ENCODE measurements at places on chromosomes 7 and 10.

- no peak for DNase-seq
Observed at GRCh38 chr10:6563731-6564130, 16.3 kb downstream of the PRKCQ start.

GRCh38 chr7:155803418-155804376 lies 8.6 kb downstream of the SHH start:
- DNase-seq, result no peak

GRCh38 chr10:132497063-132497680 lies 40.4 kb upstream of the INPP5A start:
- no peak for DNase-seq

DNA sequence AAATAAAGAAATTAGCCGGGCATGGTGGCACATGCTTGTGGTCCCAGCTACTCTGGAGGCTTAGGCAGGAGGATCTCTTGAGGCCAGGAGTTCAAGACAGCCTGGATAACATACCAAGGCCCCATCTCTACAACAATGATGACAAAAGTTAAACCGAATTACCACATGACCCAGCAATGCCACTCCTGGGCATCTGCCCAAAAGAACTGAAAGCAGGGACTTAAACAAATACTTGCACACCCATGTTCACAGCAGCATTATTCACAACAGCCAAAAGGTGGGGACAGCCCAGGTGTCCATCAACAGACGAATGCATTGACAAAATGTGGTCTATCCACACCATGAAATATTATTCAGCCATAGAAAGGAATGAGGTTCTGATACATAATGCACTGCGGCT lies 83.9 kb downstream of the HIP1 start:
- no peak for DNase-seq

DNA sequence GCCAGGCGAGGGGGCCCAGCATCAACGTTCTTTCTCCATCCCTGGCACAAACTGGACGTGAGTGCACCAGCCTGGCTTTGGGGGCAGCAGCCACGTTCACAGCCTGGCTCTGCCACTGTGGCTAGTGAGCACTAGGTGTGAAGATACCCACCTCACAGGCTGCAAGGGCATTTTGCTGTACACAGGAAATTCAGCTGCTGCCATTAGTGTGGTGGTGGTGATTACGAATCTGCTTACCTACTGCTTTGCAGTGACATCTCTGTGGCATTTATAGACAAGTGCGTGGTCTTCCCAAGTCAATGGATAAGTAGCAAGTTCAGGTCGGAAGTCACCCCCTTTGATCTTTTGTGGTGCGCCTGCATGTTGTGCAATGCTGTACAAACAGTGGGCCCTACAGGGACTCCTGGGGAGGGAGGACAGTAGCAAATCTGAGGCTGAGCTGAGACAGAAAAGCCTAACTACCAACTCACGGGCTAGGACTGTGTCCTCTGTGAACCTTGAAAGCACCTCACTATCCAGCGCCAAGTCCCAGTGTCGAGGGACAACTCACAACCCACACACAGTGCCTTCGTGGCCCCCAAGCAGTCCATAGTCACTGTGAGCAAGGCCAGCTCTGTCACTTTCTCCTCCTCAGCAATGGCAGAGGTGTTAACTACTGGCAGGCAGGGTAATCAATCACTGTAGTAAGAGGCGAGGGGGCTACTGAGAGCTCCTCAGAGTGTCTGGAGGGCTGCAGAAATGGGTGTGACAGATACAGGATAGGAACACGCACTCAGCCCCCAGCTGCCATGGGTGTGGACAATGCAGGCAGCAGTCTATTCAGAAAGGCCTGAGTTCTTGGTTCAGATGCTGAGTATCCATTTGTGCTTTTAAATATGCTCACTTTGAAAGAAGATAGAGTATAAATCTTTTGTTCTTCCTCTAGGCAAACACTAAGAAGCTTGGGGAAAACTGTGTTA lies 17.0 kb upstream of the MMP21 start:
- DNase-seq, result no peak

GRCh38 chr10:113469796-113470195 lies 83.1 kb upstream of the HABP2 start:
- no peak for DNase-seq

DNA sequence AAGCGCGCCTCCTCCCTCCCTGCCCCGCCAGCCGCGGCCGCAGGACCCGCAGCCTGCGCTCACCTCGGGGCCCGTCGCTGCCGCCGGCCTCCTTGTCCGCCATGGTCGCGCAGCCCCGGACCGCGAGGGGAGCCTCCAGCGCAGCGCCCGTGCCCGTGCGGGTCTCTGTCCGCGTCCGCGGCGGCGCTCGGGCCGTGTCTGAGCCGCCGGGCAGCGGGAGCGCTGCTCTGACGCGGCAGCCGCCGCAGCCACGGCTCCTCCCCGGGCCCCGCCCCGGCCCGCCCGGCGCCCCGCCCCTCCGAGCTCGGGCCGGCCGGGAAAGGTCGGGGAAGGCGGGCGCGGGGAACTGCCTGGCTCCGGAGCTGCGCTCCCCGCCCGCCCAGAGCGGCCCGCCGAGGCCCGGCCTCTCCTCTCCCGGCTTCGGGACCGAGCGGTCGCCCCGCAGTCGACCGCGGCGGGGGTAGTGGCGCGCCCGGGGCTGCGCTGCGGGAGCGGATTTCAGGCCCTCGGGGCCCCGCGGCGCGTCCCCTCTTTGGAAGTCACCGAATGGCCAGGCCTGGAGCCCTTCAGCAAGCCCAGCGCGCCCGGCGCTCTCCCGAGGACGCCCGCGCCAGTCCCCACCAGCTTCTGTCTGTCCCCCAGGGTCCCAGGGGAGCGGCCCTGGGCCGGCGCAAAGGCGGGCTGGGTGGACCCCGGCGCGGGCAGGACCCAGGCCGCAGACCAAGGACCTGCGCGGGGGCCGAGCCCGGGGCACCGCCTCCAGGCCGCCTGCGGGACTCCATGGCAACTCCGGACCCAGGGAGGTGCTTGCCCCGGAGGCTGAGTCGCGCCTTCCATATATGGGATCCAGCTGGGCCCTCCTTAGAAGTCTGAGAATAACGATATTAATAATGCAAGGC lies at the start of gene HSPA12A:
TSS of gene HSPA12A (minus strand) at position 200 of the 899 bp plus-strand sequence. CDS start at position 103, 97 bp downstream.
- DNase-seq, result peak; percentile 52

- DNase-seq, result peak; percentile 19
Observed at GRCh38 chr7:116316838-116317628, 106.7 kb downstream of the TES start.

DNA sequence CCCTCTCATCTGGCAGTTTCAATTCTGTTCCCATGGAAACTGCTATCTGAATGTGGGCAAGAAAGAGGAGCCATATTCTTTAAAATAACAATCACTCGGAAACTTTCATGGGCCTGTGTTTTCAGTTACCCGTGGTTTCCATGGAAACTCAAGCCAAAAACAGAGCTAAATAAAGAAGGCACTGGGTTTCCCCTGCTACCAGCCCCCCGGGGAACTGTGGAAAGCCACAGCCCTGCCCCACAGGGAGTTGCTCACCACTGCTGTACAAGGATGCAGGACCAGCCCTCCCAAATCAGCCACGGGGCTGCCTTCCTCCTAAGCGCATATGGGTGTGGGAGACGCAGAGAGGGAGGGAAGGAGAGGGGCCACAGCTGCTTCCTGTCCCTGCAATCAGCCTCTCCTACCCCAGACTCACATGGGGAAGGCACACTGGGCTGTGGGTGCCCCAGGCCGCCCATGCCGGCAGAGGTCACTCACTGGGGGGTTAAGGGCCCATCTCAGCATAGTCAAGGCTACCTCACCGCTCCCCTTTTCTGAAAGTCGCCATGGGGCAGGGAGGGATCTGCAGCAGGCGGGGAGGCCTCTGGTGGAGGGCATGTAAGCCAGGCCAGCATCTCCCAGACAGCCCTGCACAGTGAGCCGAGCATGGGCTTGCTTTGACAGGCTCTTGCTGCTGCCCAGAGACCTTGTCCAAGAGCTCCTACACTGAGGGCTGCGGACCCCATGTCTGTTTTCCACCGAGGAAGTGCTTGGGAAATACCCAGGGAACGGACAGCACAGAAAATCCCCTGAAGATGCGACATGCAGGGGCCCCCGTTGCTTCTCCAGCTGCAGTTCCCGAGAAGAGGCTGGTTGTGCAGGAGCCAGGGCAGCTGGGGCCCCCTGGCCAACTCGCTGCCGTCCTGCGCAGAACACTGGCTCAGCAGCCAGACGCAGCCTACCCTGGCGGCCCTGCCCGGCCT lies 157.3 kb upstream of the PPP2R2D start:
- DNase-seq, result no peak

- no peak for DNase-seq
Observed at GRCh38 chr7:134589491-134589941, 40.6 kb downstream of the AKR1B15 start.

All from stimulated activated CD4-positive, alpha-beta T cell treated with anti-CD3 and anti-CD28 coated beads, Interleukin-2, amount 100 ng/mL, for 48 hours (primary cell).